ENCODE measurements at places on chromosomes 1 and 21.

GRCh38 chr1:44676484-44677200, 2.1 kb downstream of the ARMH1 start:
- DNase-seq, result no peak

GRCh38 chr1:244006961-244007360, 44.1 kb upstream of the ZBTB18 start:
- no peak for DNase-seq

DNA sequence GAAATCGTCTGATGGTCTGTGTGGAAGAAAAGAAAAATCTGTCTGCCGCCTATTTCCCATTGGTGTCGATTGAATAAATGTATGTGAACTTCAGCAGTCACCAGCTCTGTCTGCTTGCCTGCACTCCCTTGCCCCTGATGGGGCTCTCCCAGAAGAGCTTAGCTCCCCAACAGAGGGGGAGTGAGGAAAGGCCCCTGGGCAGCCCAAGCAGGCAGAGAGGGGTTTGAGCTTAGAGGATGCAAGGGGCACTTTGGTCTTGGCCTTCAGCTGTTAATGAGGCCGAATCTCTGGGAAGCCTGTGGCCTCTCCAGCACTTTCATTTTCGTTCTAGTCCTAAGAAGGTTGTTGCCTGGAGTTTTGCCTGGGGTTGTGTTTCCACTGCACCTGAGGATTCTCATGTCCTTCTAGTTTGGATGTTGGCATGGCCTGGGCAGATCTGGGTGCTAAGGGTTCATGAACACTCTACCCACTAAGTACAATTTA, 2.8 kb downstream of the FOXD2 start:
- DNase-seq, result peak; percentile 49

GRCh38 chr1:152458384-152459185, 44.5 kb upstream of the CRNN start:
- peak; percentile 75 for DNase-seq

GRCh38 chr1:186838380-186839040, 9.8 kb downstream of the PLA2G4A start:
- DNase-seq, result no peak

DNA sequence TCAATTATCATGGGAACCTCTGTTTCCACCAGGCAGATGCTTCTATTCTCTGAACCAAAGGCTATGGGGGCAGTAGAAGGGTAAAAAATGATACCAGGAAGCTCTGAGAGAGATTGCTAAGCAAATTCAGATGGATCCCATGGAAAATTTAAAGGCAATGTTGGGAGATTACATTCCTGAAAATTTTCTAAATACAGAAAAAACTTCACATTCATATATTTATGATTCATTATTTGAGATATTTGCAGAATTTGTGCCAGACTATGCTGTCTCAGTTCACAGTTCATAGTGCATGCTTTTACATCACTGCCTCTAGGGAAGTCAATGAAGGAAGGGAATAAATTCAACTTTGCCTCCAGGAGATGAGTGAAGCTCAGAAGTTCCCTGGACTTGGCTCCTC, 57.5 kb downstream of the KCNT2 start:
- no peak for DNase-seq

- DNase-seq, result no peak
Observed at GRCh38 chr21:38965241-38965640, 159.5 kb downstream of the ETS2 start.

DNA sequence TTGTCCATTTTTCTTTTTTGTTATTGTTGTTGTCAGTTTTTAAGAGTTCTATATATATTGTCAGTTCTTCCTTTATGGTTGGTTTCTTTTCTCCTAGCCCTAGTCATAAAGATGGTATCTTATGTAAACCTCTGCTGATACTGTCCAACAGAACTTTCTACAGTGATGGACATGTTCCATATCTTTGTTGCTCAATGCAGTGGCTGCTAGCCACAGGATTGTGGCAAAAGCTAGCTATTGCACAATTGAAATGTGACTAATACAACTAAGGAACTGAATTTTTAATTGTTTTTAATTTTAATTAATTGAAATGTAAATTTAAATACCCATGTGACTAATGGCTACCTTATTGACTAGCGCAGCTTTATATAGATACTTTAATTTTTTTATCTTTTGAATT, 411.8 kb upstream of the PTBP2 start:
- DNase-seq, result no peak

- DNase-seq, result no peak
Observed at GRCh38 chr1:173213665-173214064, 6.5 kb upstream of the TNFSF4 start.
